ENCODE measurements at places on chromosomes 12 and 14.

GRCh38 chr14:73662487-73662943 lies 17.7 kb downstream of the DNAL1 start:
- peak; percentile 41 for DNase-seq

DNA sequence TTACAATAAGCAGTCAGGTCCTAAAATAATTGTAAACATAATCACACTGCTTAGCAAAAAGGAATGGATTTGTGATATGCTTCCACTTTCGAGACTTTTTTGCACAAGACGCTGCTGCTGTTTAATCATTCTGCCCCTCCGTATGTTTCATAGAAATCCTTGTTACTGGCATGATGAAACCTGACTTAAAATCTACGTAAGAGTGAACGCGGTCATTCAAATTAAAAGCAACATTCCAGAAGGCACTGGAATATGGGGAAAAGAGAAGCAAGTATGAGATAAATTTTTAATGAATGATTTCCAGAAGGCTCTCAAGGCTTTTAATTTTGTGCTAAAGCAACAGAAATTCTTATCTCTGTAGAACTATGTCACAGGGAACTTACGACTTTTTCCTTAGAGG lies 1.1 kb downstream of the CNIH1 start:
- DNase-seq, result no peak

- DNase-seq, result no peak
These were observed 8.9 kb upstream of the EEA1 start for GRCh38 chr12:92938018-92938417.

DNA sequence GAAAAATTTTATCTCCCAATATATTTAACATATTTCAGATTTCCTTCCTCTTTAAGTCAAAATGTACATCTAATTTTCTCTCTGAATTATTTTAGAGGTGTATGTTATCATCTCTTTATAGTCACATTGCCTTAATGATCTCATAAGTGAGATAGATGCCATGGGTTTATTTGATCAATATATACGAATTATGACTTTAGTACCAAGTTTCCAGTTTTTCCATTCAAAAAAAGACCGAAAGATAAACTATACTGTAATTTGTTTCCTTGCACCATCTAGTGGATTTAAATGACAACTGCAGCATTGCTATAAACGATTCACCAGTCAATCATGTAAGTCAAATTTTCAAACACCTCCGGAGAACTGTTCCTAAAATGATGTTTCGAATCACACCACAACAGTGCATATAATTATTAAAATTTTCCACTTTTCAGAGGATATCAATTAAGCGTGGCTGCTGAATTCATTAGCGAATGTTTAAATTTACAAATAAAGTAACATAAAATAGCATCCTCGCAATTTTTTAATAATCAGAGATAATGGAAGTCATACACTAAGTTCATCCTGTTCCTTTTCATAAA lies 419 bp upstream of the ATXN7L3B start:
- DNase-seq, result peak; percentile 35

DNA sequence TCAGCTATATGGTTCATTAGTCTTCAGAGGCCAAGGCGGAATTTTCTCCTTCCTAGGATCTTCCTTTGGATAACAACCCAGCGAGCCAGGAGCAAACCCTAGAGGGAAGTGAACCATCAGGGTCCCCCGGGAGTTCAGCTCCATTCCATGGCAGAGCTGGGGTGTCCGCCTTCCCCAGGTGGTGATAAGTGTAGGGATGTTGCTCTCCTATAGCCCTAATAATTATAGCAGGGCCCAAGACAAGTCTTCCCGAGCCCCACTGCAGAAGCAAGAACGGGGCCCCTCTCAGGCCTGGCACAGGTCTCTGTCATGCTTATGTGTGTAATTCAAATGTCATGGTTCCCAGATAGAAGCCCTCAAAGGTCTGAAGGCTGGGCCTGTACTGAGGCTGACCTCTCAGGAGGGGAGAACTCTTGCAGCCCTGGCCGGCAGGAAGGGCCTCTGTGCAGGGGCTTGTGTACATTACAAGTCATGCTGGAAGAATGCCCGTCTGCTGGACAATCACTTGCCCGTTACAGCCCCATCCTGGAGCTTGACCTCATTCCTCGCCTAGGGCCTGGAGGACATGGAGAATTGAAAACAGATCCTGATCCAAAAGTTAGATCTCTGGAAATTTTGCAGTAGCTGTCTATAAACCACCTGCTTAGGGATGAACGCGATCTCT lies 17.3 kb downstream of the LRTM2 start:
- peak; percentile 73 for DNase-seq

DNA sequence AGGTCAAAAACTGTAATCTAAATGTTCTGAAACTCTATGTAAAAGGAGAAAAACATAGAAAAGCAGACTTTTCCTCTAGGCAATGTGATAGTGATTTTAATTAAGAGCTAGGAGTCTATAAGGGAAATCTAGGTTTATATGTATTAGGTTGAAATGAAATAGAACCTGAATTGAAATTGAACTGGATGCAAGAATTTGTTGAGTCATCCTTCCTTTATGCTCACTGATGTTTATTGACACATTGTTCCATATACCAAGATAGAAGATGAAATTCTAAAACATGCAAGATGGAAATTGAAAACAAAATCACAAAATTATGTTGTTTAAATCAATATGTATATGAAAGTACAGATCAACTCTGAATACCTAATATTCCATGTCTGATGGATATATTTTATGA lies 170.4 kb upstream of the FLRT2 start:
- DNase-seq, result no peak

DNA sequence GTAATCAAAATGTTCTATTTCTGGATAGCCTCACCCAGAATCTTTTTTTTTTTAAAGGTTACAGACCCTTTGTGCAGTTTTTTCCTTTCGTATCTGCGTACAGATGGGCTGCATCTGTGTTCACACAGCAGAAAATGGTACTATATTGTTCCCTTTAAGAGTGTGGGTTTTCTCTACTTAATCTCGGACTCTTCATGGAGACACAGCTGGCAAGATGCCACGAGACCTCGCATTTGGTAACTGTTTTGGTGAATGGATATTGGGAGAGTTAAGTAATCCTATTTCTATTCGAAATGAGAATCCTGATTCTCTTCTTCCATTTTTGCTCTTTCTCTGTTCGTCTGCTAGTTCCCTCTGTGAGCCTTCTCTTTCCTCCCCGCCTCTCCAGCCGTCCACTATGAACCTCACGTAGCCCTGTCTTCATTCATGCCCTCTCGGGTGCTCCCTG lies 85.7 kb downstream of the SAMD4A start:
- no peak for DNase-seq

GRCh38 chr14:66974397-66975025 lies 214.7 kb upstream of the GARIN2 start:
- DNase-seq, result no peak

DNA sequence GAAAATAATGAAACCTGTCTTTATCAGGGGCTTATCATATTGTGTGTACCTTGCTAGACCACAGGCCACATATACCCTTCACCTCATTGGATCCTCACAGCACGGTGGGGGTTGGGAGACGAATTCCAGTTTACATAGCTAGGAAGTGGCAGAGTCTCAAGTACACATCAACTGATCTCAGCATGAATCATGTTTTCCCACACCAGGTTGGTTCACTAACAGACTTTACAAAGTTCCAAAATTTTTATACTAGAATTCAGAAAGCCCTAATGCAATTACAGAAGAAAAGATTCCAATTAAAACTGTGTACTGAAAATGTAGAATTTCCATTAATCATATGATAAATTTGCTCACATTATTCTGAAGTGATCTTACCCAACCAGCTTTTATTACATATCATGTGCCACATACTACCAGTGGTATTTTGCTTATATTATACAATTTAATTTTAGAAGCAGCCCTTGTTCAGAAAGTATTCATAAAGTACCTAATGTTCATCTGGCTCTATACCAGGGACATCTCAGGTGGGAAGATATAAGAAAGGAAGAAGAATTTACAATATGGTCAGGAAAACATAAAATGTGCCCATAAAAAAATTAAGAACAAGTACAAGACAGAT lies 196.2 kb downstream of the ITPR2 start:
- DNase-seq, result no peak

- no peak for DNase-seq
These were observed 853 bp downstream of the TTC9 start for GRCh38 chr14:70642303-70643235.

DNA sequence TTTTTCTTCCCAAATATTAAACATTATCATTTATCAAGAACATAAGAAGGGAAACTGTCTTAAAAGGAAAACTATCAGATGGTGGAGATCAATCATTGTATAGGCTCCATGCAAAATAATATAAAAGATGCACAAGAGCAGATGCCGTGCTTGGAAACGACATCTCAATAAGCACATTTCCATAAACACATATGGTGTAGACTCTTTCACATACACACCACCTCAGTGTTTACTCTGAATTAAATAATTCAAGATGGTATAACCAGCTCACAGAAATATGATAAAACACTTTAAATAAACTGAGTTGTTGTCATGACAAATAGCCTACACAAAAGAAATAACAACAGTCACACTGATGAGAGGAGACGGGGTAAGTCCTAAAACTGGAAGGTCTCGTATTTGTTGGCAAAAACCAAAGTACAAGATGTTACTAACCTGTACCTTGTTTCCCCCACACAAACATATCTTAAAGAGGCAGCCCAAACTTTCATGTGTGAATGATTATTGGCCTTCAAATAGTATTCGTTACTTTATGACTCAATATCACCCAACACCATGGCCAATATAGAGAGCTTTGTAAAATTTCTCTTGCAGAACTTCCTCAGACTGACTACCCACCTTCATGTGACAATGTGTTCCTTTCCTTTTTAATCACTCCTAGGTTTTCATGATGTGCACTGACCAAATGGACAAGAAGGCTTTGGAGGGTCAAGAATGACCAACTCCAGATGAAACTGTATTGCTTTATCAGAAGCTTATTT lies 48.6 kb upstream of the TMPO start:
- no peak for DNase-seq

- no peak for DNase-seq
These were observed 11.3 kb downstream of the PRKCH start for GRCh38 chr14:61332658-61333029.

- no peak for DNase-seq
These were observed 74.5 kb downstream of the ETV6 start for GRCh38 chr12:11723993-11724392.

GRCh38 chr12:89980236-89980635 lies 271.6 kb upstream of the ATP2B1 start:
- DNase-seq, result no peak

GRCh38 chr14:26839481-26839880 lies 241.6 kb upstream of the NOVA1 start:
- DNase-seq, result no peak

DNA sequence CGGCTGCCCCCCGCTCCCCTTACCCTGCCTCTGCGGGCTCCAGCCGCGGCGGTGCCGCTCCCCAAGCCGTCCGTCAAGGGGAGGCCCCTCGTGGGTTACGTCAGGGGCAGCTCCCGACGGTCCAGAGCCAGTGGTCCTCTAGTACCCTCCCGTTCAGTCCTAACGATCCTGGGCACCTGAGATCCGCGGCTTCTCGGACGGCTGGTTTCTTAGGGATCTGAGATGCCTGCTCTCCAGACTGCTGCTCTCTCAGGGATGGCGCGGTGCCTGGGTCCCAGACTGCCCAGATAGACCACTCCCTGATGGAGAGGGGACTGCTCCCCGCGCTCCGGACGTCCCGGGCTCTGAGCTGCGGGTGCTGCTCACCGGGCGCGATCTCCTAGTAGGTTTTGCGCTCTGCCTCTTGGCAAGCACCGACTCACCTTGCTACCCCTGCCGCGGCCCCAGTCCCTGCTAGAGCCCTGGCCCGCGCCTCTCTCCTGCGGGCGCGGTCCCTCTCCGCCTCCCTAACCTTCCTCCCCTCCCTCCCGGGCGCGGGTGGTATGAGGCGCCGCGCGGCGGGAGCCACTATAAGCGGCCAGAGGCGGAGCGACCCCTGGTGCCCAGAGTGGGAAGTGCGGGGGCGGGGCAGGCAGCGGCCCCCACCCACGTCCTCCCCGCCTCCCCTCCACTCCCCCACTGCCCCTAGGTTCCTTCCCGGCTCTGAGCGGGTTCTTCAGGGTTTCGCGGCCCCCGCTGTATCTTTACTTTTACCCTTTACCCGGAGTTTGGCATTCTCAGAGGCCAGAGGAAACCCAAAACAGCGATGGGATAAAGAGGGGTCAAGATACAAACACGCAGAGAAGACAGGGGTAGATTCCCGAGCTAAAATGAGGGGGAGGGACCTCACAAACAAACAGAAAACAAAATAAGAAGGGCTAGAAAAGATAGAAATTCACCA lies at the start of gene C1QL4:
Gene C1QL4 (minus strand): TSS at position 544 of the 940 bp plus-strand sequence. CDS start 711 bp downstream, outside the sequence.
- DNase-seq, result peak; percentile 93

DNA sequence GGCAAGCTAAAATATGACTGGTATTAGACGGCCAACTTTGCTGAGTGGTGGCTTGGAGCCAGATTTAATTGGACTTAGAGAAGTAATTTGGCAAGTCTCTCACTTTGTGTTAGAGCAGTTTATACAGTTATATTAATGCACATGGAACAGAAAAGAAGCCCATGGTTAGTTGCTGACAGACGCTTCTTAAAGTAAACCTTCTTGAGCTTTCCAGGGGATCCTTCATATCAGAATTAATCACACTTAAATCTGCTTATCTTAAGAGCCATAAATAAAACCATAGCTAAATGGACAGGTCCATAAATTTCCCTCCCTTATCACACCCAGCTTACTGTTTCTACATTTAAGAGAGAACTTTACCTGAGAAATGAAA lies 9.6 kb downstream of the GSG1 start:
- DNase-seq, result no peak

- DNase-seq, result no peak
These were observed 17.0 kb downstream of the SIX1 start for GRCh38 chr14:60632257-60632656.

DNA sequence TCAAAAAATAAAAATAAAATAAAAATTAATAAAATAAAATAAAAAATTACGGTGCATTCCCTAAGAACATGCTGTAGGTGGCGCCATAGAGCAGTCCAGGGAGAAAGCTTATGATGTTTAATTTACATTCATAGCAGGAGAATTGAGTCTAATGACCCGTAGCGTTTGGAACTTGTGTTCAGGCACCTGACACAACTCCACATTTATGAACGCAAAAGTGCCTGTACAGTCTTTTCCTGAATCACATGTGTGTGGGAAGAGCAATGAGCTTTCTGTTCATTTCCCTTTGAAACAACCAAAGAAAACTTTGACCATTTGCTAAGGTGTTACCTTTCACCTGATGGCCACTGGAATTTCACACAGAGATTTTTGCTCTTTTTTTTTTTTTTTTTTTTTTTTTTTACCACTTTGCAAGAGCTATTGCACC lies 60.6 kb upstream of the KCNA1 start:
- peak; percentile 30 for DNase-seq

DNA sequence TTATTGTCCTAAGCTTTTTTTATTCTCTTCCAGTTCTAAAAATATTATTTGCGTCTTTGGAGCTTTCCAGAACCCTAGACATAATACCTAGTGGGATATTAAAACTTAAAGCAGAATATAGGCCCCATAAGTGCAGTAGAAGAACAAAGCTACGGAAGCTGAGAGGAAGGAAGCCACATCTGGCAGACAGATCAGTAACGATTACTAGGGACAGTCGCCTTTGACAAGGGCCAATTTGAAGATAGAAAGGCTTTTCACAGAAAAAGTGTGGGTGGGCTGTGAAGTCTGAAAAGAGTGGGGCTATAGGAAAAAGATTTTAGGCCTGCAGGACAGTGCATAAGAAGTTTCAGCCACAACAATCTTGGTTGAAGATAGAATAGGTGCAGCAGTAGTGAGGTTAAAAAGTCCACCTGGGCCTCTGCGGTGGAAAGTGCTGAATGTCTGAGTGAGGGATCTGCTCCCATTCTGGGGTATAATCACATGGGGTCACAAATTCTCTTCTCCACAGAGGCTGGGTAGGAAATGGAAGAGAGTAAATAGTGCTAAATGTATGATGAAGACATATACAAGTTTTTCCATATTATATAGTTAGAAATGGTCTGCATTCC lies 114.5 kb downstream of the CMAS start:
- no peak for DNase-seq

- DNase-seq, result no peak
These were observed 128.9 kb downstream of the CCER1 start for GRCh38 chr12:90826036-90826435.
